Upper lobe of right lung (tissue), 1 donor: ENCODE measurements at places on chromosomes 5 and 9. TPM values are rescaled to one million over a fixed set of nuclear protein-coding genes. Genes with fewer than 3 reads are reported as not detected.

GRCh38 chr5:72063219-72063819 is 44.0 kb upstream of the MAP1B start:
- H3K36me3 ChIP-seq = no peaks in the 10 kb centered on the region
- no peaks in the 10 kb centered on the region for H3K27me3 ChIP-seq
- H3K4me1 ChIP-seq = no peaks in the 10 kb centered on the region
- DNase-seq = no peak
- H3K4me3 ChIP-seq = no peak overlapping the region

SIT1 gene
- total RNA-seq = 2.2 TPM

GRCh38 chr9:71096421-71097108 is 24.9 kb downstream of the TRPM3 start:
- H3K27me3 ChIP-seq = no peaks in the 10 kb centered on the region
- no peak overlapping the region for H3K27ac ChIP-seq
- no peaks in the 10 kb centered on the region for H3K4me1 ChIP-seq
- no peaks in the 10 kb centered on the region for H3K36me3 ChIP-seq

GRCh38 chr5:2007496-2007877 is 124.8 kb upstream of the IRX4 start:
- H3K36me3 ChIP-seq = no peaks in the 10 kb centered on the region
- no peaks in the 10 kb centered on the region for H3K4me1 ChIP-seq
- DNase-seq = no peak

DNA sequence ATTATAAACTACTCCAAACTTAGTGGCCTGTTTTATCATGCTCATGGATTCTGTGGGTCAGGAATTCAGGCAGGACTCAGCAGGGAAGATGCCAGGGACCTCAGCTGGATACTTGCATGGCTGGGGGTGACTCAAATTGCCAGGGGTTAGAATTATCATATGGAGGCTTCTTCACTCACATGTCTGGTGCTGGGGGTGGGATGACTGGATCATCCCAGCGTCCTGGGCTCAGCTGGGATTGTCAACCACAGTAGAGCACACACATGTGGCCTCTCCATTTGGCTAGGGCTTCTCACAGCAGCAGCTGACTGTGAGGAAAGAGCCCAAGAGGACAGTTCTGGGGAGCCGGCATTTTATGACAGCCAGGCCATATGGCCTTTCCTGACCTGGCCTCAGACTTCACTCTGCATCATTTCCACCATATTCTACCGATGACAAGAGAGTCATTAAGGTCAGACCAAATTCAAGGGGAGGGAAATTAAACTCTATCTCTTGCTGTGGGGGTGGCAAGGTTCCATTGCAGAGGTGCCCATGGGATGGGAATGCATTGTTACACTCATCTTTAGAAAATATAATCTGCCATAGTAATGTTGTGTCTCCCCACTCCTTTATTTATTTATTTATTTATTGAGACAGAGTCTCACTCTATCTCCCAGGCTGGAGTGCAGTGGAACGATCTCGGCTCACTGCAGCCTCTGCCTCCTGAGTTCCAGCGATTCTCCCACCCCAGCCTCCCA is 5.2 kb upstream of the GRK6 start:
- H3K27me3 ChIP-seq = no peaks in the 10 kb centered on the region
- peaks cover 16% of the 10 kb centered on the region for H3K4me1 ChIP-seq
- H3K36me3 ChIP-seq = no peaks in the 10 kb centered on the region
- no peak for DNase-seq
- no peak overlapping the region for H3K4me3 ChIP-seq
- no peak overlapping the region for H3K27ac ChIP-seq

DNA sequence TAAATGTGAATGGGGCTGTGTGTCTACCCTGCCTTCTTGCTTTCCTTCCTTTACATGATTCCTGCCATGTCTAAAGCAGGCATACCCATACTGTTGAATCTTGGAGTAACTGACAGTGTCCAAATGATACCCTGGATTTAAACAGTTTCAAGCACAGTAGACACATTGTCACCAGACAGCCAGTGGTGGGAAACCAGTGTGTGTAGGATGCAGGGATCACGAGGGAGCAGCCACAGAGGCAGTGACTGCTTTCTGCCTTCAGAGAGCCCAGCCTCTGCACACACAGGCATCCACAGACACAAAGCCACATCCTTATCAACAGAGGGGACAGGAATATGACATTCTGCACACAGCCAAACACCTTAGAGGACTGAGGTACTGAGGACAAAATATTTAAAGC is 184.2 kb upstream of the TBCA start:
- H3K27ac ChIP-seq = no peak overlapping the region
- H3K27me3 ChIP-seq = peaks cover 59% of the 10 kb centered on the region
- DNase-seq = no peak
- no peak overlapping the region for H3K4me3 ChIP-seq

DNA sequence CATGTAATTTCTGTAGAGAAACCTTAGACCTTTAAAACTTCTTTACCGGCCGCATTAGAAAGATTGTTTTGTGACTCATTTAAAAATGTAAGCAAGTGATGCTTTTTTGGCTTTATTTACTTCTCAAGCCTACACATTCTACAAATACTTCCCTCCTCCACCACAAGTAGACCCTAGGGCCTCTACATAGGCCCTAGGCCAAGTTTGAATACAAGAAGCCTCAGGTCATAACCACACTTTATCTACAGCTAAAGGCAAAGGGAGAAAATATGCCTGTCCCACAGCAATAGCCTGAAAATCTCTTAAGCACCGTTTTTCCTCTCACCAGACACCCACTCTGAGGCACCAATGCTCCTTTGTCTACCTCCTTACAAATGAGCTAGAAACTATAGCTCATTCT is 53.9 kb downstream of the CSNK1A1 start:
- H3K27ac ChIP-seq = peak overlapping the region; percentile 15
- H3K4me3 ChIP-seq = no peak overlapping the region
- peaks cover 82% of the 10 kb centered on the region for H3K36me3 ChIP-seq
- no peaks in the 10 kb centered on the region for H3K27me3 ChIP-seq
- DNase-seq = no peak

PCDHGA8 gene
- 1.2 TPM for total RNA-seq

GRCh38 chr9:71767163-71767775 is 1.0 kb downstream of the CEMIP2 start:
- DNase-seq = no peak
- H3K4me3 ChIP-seq = peak overlapping the region; percentile 83
- peaks cover 36% of the 10 kb centered on the region for H3K4me1 ChIP-seq
- peak overlapping the region; percentile 94 for H3K27ac ChIP-seq

IL3 gene
- not detected for total RNA-seq

- no peak for DNase-seq
- no peaks in the 10 kb centered on the region for H3K27me3 ChIP-seq
Measured at GRCh38 chr5:1498623-1499416, 24.9 kb downstream of the LPCAT1 start.

GRCh38 chr5:95365302-95366095 is 25.7 kb upstream of the FAM81B start:
- H3K27ac ChIP-seq = no peak overlapping the region
- no peaks in the 10 kb centered on the region for H3K36me3 ChIP-seq
- no peaks in the 10 kb centered on the region for H3K27me3 ChIP-seq
- no peaks in the 10 kb centered on the region for H3K4me1 ChIP-seq
- H3K4me3 ChIP-seq = no peak overlapping the region
- no peak for DNase-seq

DNA sequence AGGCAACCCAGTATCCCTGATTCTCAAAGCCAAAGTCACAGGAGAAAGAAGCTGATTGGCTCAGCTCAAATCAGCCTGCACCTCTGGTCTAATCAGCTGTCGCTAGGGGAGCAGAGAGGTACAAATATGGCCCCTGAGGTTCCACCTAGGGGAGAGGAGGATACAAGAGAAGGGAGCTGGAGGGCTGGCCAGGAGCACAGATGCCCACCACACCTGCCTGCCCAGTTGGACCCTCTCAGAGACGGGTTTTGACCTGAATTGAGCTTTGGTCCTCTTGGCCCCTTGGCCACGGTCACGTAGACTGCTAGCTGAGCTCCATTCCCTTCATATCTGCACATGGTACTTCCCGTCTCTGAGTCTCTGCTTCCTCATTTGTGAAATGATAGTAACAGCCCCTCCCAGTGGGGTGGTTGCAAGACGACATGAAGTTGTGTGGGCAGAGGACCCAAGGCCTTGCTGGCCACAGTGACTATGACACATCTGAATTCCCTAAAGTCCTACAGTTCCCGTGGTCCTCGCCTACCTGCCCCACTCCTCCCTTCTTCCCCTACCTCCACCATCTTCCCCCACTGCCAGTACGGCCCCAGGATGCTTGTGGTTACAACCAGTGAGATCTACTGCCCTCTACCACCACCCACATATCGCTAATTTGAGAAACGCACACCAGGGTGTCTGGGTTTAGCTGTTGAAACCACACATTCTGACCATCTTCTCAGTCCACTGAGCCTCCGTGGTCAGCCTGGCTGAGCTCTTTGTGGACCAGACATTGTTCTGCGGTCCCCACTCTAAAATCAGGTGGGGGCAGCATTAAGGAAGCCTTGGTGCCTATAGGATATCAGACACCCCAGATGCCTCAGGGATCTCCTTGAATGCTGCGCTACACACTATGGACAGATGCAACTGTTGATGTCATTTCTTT is 60.3 kb upstream of the NEK6 start:
- peak overlapping the region; percentile 34 for H3K27ac ChIP-seq
- no peaks in the 10 kb centered on the region for H3K36me3 ChIP-seq
- no peaks in the 10 kb centered on the region for H3K27me3 ChIP-seq
- H3K4me1 ChIP-seq = no peaks in the 10 kb centered on the region
- H3K4me3 ChIP-seq = no peak overlapping the region

WNT8A gene
- not detected for total RNA-seq

TOR4A gene
- 27.4 TPM for total RNA-seq

GRCh38 chr5:169765176-169765996 is 128.3 kb downstream of the DOCK2 start:
- DNase-seq = no peak
- H3K4me3 ChIP-seq = no peak overlapping the region

DNA sequence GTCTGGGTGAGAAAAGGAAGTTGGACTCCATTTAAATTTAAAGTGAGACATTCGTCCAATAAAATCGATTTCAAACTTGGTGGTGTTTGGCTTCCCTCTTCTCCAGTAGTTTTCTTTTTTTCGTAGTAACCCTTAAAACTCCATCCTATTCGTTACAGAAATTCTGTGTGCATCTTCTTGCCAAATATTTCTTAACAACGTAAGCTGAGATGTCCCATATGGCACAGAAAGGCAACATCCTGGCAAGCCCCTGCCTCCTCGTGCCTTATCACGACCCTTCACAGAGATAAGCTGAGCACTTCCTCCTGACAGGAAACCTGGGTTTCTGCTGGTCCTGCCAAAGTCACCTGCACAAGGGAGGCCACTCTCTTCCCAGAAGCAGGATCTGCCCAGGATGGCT is 11.8 kb upstream of the ADAMTS2 start:
- H3K27me3 ChIP-seq = no peaks in the 10 kb centered on the region
- no peak for DNase-seq

TRPM3 gene
- total RNA-seq = 0.35 TPM

SLC36A2 gene
- not detected for total RNA-seq

DNA sequence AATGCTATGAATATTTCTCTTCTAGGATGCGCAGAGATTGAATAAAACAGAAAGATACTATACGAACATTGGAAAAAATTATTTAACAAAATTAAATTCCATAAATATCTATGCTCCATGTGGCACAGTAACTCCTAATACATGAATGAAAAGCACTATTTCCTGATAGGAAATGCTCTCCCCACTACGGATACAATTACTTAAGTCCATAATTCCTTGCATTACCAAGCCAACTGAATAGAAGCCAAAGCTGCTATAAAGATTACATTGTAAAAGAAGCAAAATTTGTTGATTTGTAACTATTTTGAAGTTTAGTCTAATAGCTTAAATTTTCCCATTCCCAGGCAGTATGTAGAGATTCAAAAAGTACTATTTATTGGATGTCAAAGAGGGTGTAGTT is 61.8 kb upstream of the SNX2 start:
- no peaks in the 10 kb centered on the region for H3K27me3 ChIP-seq
- no peaks in the 10 kb centered on the region for H3K4me1 ChIP-seq
- H3K4me3 ChIP-seq = no peak overlapping the region
- no peaks in the 10 kb centered on the region for H3K36me3 ChIP-seq

PHYHD1 gene
- 46.5 TPM for total RNA-seq

DNAH5 gene
- 4.6 TPM for total RNA-seq

DNA sequence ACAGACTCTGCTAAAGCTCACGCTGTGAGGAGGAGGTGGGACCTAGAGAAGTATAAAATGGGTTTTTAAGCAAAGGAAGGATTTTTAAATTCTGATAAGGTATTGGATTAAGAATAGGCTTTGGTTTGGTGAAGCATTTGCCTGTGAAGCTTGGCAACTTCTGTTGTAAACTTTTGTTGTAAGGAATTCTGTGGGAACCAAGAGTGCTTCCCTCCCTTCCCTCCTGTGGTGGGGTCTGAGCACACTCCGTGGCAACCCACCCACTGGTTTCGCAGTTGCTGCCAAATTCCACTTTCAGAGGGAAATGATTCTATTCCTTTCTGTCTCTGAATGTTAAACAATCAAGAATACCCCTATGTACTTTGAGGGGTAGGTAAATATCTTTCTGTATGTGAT is 28.6 kb upstream of the GTF2H2C start:
- H3K4me3 ChIP-seq = no peak overlapping the region
- H3K36me3 ChIP-seq = no peaks in the 10 kb centered on the region
- no peaks in the 10 kb centered on the region for H3K27me3 ChIP-seq
- no peak for DNase-seq
- peaks cover 18% of the 10 kb centered on the region for H3K4me1 ChIP-seq
- H3K27ac ChIP-seq = no peak overlapping the region
